ENCODE measurements at places on chromosomes 7 and 10.

- no peak for DNase-seq
Measured at GRCh38 chr7:50869108-50869725, 86.5 kb upstream of the GRB10 start.

GRCh38 chr7:112089551-112089950 lies 116.6 kb downstream of the DOCK4 start:
- no peak for DNase-seq

GRCh38 chr10:74955796-74956195 lies 129.4 kb downstream of the KAT6B start:
- DNase-seq, result no peak

GRCh38 chr10:14539176-14539575 lies 208.5 kb upstream of the FRMD4A start:
- DNase-seq, result no peak

DNA sequence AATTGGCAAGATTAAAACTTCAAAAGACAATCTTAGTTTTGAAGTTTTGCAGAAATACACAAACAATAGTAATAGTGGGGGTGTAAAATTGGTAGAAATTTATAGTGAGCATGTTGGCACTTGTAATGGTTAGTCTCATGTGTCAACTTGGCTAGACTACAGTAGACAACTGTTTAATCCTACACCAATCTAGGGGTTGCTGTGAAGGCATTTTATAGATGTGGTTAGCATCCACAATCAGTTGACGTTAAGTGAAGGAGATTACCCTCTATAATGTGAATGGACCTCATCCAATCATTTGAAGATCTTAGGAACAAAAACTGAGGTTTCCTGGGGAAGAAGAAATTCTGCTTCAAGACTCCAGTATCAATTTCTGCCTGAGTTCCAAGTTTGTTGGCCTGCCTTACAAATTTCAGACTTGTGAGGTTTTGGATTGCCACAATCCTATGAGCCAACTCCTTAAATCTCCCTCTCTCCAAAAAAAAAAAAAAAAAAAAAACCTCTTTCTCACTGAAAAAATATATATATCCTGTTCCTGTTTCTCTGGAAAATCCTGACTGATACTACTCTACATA lies 531.6 kb upstream of the IGFBP3 start:
- no peak for DNase-seq

DNA sequence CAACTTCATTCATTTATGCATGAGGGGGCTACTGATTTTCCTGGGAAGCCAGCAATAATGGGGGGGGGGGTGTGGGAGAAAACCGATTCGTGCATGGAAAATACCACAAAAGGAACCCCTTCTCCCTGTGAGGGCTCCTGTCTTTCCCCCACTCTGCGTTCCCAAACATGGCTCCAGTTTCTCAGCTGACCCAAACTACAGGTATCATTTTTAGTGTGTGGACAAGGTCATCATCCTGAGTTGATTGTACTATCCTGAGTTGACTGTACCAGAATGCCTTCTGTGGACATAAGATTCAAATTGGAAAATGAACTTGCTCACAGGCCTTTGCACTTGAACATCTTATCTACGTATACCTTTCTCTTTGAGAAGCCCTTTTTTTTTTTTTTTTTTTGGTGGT lies 49.9 kb downstream of the ZRANB1 start:
- peak; percentile 3 for DNase-seq

DNA sequence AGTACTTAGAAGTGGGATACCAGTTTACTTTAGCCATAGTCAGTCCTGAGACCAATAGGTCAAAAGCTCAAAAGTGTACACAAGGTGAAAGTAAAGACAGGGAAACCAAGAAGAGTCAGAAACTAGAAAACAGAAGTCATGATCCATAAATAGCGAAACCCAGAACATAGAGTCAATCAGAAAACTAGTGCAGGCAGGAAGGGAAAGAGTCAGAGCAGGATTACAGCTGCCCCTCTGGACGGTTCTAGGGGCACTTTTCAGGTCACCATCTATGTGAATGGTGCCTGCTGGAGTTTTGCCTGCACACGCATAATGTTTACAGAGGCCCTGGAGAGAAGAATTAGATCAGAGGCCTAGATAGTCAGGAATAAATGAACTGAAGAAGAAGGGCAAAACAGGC lies 22.4 kb upstream of the DMTF1 start:
- no peak for DNase-seq

- no peak for DNase-seq
Measured at GRCh38 chr10:112390125-112390703, 16.3 kb downstream of the ACSL5 start.

- DNase-seq, result no peak
Measured at GRCh38 chr7:26916336-26916735, 51.9 kb upstream of the SKAP2 start.

GRCh38 chr7:17489961-17490360 lies 191.5 kb downstream of the AHR start:
- DNase-seq, result no peak

- DNase-seq, result no peak
Measured at GRCh38 chr10:108631332-108631731, 1292.0 kb downstream of the XPNPEP1 start.

DNA sequence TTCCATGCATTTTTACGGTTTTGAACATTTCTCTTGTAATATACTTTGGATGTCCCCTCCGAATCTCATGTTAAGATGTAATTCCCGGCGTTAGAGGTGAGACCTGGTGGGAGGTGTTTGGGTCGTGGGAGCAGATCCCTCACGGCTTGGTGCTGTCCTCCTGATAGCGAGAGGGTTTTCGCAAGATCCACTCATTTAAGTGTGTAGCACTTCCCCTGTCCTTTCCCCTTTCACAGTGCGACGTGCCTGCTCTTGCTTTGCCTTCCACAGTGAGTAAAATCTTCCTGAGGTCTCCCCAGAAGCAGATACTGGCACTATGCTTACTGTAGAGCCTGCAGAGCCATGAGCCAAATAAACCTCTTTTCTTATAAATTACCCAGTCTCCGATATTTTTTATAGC lies 6.6 kb downstream of the GPR141 start:
- no peak for DNase-seq

DNA sequence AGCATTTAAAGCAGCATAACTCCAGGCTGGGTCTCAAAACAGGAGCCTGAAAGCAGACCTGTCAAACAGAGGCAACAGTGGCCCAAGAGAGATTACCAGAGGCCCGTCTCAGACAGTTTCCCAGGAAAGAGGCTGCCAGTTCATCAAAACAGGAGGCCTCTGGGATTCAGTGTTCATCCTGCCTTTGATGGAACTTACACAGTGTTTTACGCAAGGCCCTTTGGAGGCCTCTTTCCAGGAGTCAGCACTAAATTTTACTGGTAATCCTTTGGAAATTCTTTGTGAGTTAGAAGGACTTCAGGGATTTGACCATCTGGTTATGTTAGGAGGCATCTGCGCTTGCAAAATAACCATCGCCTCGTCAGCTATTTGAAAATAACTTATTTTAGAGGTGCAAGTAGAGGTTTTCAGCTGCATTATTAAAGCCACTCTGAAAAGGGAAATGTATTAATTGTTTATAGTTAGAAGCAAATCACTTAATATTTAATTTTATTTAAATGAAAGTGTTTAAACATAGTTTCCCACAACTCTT lies 501.2 kb upstream of the COBL start:
- no peak for DNase-seq

DNA sequence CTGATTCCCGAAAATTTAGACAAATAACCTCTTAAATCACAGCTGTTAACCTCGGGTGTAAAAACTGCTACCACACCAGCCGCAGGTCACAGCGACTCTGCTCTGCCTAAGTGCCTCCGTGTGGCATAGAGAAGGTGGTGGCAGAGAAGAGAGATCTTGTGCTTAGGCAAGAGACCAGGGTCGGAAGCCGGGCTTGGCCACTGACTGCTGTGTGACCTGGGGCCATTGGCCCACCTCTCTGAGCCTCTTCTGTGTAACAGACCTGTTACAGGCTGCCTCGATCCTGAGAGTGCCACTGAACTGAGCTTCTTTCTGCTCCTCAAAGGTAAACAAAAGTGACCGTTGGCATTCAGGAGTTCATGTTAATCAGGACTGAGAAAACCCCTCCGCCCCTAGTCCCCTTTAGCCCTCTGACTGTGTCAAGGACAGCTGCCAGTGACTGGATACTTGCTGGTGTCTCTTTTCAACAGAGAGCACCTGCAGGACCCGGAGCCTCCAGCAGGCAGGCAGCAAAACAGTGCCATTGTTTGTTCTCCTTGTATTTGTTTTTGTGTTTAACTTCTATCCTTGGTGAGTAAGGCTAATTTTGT lies 36.5 kb downstream of the ZMIZ1 start:
- DNase-seq, result no peak

DNA sequence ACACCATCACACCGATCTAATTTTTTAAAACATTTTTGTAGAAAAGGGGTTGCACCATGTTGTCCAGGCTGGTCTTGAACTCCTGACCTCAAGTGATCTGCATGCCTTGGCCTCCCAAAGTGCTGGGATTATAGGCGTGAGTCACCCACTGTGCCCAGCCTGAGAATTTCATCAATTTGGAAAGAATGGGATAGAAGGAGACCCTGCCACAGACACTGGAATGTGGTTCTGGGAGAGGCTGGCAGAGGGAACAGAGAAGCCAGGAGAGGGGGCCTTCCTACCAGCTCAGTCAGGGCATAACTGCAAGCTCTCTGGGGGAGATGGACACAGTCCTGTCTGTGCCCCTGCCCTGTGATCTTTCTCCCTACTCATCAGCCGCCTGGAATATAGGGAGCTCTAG lies 42.1 kb upstream of the MKRN1 start:
- no peak for DNase-seq

- no peak for DNase-seq
Measured at GRCh38 chr10:71217266-71218045, 5.1 kb downstream of the UNC5B start.

DNA sequence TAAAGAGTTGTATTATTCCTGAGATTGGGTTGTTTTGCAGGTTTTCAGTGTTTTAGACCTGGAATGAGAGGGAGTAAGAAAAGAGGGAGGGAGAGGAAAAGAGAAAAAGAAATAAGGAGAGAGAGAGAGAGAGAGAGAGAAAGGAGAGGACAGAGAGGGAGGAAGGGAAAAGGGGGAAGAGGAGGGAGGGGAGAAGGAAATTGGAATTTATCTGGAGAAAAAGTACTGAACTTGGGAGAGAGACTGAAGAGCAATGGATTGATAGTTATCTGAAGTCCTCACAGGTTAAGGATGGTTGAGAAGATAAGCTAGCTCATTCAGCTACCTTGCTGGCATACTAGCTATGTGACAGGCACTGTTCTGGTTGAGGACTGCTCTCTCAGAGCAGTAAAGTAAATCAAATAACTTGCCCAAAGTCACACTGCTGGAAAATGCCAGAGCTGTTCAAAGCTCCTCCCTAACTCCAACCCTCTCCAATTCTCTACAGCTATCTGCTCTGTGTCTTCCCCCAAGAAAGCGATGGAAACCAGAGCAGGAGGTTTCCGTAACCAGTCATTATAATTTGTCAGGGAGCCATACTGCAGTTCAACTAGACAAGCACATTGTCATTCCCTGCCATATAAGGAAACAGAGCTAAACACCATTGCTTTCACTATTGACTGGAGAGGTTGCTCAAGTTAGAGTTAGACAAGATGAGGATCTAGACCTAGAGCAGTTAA lies 10.7 kb downstream of the CALD1 start:
- DNase-seq, result no peak

DNA sequence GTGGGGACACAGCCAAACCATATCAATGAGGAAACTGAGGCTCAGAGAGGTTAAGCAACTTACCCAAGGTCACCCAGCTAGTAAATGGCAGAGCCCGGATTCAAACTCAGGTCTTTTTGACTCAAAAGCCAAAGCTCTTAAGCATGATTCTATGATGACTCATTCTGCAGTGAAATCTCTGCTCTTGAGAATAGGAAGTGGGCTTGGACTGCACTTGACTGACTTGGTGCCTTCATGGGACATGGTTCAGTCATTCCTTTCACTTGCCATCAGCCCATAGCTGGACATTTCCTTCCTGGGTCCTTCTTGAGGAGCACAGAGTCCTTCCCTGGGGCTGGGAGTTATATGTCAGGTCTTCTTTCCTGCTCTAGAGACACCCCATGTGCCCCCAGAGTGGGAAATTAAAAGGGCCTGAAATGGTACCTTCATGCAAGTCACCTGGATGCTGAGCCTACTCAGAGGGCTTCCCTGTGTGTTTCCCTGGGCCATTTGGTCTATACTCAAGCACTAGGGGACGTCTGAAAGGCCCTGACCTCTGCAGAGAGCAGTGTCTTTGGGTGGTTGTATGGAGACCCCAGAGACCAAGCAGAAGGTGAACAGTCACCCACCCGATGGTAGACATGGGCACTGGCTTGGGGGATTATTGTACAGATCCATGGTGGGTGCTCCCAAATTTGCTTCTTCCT lies 62.4 kb upstream of the SDK1 start:
- no peak for DNase-seq

- no peak for DNase-seq
Measured at GRCh38 chr10:86489071-86489810, 32.4 kb downstream of the WAPL start.

GRCh38 chr7:18538554-18539250 lies 43.2 kb downstream of the HDAC9 start:
- no peak for DNase-seq

All from progenitor cell of endocrine pancreas (in vitro differentiated cells).